ENCODE measurements at places on chromosomes 1 and 21.

DNA sequence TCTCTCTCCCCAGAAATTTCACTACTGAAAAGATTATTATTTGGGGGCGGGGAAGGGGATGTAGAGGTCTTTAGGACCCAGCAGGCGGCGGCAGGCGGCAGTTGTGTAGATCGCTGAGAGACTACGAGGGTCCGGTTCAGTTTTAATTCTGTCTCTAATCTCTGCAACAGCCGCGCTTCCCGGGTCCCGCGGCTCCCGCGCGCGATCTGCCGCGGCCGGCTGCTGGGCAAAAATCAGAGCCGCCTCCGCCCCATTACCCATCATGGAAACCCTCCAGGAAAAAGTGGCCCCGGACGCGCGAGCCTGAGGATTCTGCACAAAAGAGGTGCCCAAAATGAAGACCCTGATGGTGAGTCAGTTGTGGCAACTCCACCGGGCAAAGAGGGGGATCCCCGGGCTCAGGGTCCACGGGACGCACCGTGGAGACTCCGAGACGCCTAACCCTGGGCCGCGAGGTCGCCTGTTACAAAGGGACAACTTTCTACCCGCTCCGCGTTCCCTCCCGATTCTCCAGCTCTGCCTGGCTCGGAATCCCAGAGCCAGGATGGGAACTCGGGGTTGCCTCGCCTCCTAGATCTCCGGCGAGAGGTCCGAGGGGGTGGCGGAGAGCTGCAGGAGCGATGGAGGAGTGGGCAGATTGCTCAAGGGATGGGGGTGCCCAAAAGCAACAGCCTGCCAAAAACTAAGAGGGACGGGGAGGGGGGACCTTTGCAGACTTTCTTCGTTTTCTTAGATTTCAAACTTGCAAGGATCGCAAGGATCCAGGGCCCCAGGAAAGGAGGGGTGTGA is at the start of gene ST6GALNAC5:
ST6GALNAC5 (plus strand) TSS at position 139 of the 789 bp plus-strand sequence.
- no peak for DNase-seq
- peaks cover 8% of the 10 kb centered on the region for H3K27me3 ChIP-seq
- peak within 1 kb of the TSS; percentile 45 for H3K4me3 ChIP-seq
- no peaks in the 10 kb centered on the region for H3K36me3 ChIP-seq

DNA sequence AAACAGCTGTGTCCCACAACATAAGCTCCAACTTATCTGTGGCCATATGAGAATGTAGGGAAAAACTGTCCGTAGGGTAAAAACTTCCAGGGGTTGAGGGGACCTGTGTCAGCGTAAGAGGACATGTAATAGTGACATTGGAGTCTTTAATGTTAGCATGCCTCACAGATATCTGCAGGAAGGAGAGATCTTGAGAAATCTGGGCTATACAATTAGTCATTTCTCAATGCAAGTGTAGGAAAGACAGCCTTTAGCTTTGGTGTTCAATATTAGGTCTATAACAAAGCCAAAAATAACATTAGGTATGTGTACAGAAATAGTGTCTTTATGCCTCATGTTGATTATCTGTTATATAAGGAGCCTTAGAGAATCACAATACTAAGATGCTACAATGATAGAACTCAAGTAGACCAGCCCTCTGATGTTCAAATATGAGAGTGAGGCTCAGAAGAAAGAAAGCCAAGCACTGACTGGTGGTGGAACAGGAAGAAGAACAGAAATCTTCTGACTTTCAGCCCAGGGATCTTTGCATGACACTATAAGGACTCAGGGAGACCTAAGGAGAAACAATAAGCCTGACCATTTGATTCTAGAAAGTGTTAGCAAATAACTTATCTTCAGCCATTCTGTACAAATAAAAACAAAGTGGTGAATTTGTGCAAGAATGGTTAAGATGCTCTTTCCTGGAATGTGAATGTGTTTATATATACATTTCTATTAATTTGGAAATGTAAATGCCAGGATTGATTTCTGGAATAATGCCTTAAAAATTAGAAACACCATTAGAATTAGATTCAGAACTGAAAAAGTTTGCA is 152.6 kb downstream of the ZC3H11B start:
- no peaks in the 10 kb centered on the region for H3K4me1 ChIP-seq
- H3K4me3 ChIP-seq, result no peak overlapping the region
- H3K27ac ChIP-seq, result no peak overlapping the region
- DNase-seq, result no peak
- H3K36me3 ChIP-seq, result no peaks in the 10 kb centered on the region
- H3K27me3 ChIP-seq, result no peaks in the 10 kb centered on the region

- no peaks in the 10 kb centered on the region for H3K4me1 ChIP-seq
- H3K27me3 ChIP-seq, result no peaks in the 10 kb centered on the region
- no peak overlapping the region for H3K4me3 ChIP-seq
- no peak for DNase-seq
- no peaks in the 10 kb centered on the region for H3K36me3 ChIP-seq
Measured at GRCh38 chr1:225763716-225764548, 13.7 kb upstream of the SRP9 start.

GRCh38 chr21:45990741-45991605 is 9.4 kb downstream of the COL6A1 start:
- DNase-seq, result peak; percentile 3
- no peak overlapping the region for H3K27ac ChIP-seq
- H3K4me1 ChIP-seq, result no peaks in the 10 kb centered on the region

- no peak overlapping the region for H3K4me3 ChIP-seq
- H3K36me3 ChIP-seq, result no peaks in the 10 kb centered on the region
- DNase-seq, result no peak
- peaks cover 10% of the 10 kb centered on the region for H3K4me1 ChIP-seq
Measured at GRCh38 chr1:245160288-245160687, 5.5 kb downstream of the KIF26B start.
